ENCODE measurements at places on chromosomes 6 and 20.

DNA sequence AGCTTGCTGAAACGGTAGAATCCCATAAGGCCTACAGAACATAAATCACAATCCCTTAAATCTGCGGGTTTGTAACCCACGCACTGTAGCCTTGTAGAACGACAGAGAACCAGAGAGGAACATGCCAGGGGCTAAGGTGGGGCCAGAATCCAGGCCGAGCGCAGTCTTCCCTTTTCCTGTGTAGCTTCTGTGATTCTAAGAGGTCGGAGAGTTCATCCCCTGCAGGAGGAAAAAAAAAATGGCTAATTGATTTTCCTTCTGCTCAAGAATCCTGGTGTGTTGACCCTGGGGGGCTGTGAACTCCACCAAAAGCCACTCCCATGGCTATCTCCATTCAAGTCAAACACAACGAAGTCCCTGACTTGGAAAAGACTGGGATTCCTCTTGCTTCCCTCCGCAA lies 96.3 kb downstream of the SPTLC3 start:
- DNase-seq: no peak

DNA sequence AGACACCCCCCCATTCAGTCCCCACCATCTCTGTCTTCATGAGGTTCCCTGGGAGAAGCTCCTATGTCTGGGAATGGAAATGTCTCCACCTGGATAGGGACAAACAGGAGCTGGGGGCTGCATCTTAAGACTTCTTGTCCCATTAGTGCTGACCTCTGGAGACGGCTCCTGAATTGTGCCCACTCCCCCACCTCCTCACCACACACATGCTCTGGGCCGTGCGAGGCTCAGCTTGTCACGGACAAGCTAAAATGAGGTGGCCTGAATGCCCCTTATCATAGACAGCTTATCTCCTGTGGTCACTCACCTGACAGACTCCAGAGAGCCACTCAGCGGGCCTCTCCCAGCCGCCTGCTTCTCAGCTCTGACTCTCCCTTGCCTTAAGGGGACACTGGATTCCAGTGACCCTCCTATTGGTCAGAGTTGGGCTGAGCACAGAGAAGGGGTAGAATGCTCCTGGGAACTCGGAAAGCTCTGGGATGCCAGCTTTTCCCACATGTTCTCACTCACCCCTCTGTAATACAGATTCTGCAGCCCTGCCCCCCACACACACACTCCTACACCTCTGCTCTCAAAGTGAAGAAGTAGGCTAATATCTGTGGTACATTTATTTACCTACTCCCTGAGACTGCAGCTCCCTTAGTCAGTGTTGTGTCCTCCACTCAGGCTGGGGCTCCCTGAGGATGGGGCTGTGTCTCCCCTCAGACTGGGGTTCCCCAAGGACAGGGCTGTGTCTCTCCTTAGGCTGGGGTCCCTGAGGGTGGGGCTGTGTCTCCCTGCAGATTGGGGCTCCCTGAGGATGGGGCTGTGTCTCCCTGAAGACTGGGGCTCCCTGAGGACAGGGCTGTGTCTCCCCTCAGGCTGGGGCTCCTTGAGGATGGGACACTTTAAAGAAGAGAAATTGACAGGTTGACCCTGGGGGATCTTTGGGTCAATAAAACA lies 167.5 kb downstream of the VEGFA start:
- DNase-seq: no peak

- DNase-seq: no peak
Measured at GRCh38 chr6:20709451-20709850, 175.2 kb downstream of the CDKAL1 start.

DNA sequence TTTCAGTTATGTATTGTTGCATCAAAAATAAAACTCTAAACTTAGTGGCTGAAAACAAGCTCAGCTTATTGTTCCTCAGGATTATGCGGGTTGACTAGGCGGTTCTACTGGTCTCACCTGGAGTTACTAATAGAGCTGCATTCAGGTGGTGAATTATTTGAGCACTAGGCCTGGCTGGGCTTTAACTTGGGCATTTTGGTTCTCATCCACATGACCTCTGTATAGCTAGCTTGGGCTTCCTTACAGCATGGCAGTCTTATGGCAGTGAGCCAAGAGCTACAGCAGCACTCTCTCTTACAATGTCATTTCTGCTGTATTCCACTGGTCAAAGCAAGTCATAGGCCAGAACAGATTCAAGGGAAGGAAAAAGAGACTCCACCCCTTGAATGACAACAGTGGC lies 1.6 kb downstream of the PGBD1 start:
- no peak for DNase-seq

- DNase-seq: peak; percentile 68
Measured at GRCh38 chr6:33208091-33208967, at the start of gene RING1. RING1 (plus strand) TSS chr6:33208500; CDS start chr6:33208823, 323 bp downstream.

DNA sequence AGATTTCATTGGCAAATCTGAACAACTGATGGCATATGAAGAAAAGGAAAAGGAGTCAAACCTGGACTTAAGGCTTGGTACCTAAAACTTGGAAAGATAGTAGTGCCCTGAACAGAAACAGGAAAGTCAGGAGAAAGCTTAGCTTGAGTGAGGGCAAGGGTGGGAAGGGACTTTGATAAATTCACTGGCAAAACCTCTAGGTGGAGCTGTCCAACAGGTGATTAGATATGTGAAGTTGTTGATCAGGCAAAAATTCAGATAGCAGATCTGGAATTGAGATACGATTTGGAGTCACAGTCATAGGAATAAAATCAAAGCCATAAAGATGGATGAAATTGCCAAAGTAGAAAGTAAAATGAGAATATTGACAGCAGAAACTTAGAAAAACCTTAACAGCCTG lies 16.1 kb upstream of the ZNF292 start:
- no peak for DNase-seq

DNA sequence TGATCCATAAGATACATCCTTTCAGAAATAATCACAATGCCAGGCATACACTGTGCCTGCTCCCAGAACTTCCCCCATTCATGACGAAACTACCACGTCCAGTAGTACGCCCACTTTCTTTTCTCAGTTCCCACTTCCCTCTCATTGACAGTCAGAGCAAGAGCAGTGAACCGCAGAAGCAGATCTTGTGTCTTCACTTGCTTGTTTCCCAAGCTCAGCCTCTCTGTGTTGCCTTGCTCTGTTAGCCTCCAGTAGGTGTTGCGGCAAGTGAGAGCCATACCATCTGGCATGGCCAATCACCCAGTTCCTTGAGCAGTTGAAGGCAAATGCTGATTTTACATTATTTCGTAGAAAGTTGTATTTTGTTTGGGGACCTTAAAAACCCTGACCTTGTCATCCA lies 11.7 kb downstream of the UST start:
- DNase-seq: no peak

DNA sequence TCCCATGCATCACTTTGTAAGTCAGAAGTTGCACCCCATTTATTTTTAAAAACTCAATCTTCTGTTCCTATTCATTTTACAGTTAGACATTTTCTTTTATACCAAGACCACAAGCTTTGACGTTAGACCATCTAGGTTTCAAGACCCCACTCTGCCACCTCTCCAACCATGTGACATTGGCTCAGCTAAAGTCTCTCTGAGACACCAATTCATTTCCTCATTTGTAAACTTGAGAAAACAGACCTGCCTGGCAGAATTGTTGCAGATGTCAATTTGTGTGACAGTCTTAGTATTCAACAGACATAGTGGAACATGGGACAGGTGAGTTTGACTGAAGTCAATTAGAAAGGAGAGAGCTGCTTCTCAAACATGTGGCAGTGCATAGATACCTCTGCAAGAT lies 55.6 kb upstream of the CSE1L start:
- DNase-seq: no peak

GRCh38 chr6:124131259-124131658 lies 327.6 kb downstream of the NKAIN2 start:
- DNase-seq: peak; percentile 13

DNA sequence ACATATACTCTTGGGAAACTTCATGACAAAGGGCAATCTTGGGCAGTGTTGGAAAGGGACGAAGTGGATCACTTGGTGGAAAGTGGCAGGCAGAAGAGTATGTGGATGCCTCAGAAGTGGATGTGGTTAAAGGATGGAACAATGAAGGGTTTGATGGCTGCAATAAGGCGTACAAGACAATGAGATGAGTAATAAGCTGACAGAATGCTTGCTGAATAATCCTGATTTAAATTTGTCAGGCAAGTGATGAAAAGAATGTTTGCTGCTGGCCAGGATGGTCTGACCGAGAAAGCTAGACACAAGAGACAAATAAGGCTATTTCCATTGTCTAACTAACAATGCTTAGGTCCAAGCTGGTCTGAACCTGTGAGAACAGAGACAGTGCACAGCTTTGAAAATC lies 61.6 kb upstream of the CEP85L start:
- peak; percentile 21 for DNase-seq

DNA sequence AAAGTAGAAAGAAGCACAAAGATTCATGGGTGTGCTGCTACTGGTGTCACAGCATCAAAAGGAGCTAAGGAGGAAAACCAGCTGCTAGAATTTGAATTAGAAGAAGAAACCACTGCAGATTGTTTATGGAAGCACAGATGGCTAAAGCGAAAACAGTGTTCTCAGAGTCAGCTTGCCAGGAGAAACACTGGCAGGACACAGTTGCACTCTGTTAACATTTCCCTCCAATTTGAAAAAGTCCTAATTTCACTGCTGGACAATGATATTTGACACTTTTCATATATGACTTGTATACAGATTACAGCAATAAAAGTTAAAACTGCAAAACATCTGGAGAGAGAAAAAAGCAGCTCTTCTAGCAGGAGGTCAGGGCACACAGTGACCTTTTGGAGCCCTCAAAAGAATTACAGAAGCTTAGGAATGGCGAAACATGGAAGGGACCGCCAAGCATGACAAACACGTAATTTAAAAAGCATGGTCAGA lies 314.5 kb downstream of the COL12A1 start:
- DNase-seq: peak; percentile 68

DNA sequence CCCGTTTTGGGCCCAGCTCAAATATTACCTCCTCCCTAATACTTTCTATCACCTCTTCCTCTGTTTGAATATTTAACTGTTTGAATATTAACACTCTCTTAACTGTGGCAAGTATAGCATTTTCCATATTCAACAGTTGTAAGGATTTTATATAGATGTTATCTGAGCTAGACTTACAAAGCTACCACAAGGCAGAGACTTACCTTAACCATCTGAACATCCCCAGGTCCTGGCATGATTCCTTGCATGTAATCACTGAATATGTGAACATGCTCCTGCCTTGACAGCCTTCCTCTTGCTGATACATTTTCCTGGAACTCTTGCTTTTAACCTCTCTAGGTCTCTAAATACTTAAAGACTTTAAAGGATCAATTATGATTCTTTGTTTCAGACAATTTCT lies 182.4 kb downstream of the MCHR2 start:
- no peak for DNase-seq

GRCh38 chr6:157604816-157605215 lies 218.2 kb upstream of the SNX9 start:
- DNase-seq: no peak

DNA sequence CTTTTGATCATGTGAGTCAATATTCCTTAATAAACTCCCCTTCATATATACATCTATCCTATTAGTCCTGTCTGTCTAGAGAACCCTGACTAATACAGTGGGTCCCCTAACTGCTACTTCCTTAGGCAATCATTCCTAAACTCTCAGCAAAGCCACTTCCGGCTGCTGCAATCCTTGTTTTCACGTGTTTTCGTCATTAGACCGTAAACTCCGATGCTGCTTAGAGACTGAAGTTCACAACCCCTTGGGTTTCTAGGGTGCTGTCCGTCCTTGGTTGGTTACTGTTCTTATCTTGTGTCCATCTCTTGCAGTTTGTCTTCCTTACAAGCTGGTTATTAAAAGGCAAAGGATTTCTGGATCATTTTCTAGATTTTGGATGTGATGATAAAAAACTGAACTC lies 106.4 kb downstream of the GMPR start:
- no peak for DNase-seq

GRCh38 chr20:44288252-44288651 lies 22.8 kb downstream of the FITM2 start:
- DNase-seq: no peak

DNA sequence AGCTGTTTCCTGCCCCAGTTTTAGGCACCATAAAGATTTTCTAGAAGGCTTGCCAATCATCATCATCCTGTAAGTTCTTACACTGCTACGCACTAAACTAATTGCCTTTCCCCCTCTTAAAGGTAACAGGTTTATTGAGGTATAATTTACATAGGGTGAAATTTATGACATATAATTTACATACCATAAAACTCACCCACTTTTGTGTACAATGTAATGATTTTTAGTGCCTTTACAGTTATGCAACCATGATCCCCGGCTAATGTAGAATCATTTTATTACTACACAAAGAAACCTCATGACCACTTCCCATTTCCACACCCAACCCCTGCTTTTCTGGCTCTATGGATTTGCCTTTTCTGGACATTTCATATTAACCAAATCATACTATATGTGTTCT lies 21.1 kb downstream of the GCNT2 start:
- no peak for DNase-seq

DNA sequence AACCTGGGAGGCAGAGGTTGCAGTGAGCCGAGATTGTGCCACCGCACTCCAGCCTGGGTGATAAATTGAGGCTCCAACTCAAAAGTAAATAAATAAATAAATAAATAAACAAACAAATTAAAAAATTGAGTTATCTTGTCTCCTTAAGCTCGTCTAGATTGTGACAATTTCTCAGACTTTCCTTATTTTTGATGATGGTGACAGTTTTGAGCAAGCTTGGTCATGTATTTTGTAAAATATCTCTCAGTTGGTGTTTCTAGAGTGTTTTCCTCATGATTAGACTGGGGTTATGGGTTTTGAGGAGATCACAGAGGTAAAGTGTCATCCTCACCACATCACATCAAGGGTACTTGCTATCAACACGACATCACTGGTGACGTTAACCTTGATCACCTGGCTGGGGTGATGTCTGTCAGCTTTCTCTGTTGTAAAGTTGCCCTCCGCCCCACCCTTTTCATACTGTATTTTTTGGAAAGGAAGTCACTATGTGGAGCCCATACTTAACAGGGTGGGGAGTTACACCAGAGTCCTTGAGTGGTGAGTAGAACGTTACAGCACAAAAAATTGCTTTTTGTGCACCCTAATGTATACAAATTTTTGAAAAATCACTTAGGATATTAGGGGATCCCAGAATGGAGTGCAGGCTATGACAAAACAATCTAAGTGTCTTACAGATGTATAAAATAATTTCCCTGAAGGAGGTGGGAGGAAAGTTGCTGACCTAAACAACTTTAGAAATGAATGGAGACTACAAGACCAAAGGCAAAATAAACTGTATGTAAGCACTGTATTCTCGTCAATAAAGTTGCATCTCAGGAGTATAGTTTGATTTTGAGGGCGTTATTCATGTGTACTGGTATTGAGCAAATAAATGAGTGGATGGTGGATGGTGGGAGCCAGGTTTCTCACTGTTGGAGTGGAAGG lies 116.4 kb upstream of the SGK1 start:
- DNase-seq: no peak

DNA sequence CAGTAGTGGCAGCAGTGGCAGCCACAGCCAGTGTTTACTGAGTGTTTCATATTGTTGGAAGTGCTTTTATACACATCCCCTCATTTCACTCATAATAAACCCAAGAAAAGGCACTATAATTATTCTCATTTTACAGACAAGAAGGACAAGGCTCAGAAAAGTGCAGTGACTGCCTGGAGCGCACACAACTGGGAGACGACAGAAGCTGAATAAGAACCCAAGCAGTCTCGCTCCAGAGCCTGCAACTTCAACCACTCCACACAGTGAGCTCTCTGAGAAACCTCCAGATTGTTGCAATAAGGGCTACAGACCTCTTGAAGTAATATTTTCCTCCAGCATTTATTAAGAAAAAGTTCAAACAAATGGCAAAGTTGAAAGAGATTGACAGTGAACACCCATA lies 76.9 kb downstream of the PLCG1 start:
- no peak for DNase-seq

GRCh38 chr6:47009583-47009982 lies 32.5 kb downstream of the ADGRF1 start:
- no peak for DNase-seq
